Stimulated activated CD4-positive, alpha-beta T cell treated with anti-CD3 and anti-CD28 coated beads, Interleukin-4, amount 100 ng/mL, for 4 hours (primary cell): ENCODE measurements at places on chromosomes 4 and X.

DNA sequence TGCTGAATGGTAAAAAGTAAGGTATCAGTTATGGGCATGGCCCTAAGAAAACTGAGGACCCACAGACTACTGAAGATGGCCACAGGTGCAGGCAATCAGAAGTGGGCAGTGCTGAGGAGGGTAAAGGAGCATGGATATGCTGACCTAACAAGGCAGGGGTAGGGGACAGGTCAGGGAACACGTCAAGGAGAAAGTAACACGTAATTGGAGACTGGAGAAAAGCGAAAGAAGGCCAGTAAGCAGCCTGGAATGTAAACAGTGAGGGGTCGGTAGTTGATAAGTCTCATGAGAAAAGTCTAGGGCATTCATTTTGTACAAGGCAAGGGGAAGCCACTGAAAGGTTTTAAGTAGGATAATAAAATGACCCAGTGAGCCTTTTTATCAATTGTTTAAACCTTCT lies 153.3 kb downstream of the PRDM5 start:
- DNase-seq, result no peak

GRCh38 chr4:73844345-73844744 lies 7.9 kb downstream of the CXCL6 start:
- no peak for DNase-seq

DNA sequence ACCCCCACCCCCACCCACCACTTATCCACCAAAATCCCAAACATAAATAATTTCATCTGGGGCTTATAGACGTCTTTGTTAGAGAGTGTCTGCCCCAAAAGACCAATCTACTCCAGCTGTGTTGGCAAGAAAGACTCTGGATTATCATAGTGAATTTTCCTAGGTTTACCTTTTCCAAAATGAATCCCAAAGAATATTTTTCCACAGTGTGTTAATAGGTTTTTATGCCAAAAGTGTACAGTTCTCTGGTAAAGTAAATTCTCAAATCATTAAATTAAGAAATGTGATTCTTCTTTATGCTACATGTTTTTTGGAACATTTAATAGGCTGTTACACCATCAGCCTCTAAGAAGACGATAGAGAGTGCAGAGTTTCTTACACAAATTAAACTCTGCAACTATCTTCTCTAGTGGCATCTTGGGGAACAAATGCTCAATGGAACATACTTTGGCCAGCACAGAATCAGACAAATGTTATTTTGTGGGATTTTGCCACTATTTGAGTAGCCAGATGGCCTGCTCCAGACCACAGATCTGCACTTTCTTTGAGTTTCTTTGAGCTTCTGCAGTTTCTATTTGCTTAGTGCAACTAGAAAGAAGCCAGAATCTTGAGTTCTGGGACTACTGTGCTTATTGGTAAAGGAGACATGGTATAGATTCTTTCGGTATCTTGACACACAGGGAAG lies 206.0 kb downstream of the KIT start:
- DNase-seq, result no peak

DNA sequence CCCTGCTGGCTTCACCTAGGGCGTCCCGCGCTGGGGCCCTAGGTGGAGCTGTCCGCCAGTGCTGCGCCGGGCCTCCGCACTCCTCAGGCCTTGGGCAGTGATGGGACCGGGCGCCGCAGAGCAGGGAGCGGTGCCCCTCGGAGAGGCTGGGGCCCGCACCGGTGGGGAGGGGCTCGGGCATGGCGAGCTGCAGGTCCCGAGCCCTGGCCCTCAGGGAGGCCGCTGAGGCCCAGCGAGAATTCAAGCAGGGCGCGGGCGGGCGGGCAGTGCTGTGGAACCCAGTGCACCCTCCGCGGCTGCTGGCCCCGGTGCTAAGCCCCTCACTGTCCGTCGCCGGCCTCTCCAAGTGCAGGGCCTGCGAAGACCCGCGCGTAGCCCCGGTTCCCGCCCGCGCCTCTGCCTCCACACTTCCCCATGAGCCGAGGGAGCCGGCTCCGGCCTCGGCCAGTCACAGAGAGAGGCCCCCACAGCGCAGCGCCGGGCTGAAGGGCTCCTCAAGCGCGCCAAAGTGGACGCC lies 565.1 kb upstream of the NDST4 start:
- no peak for DNase-seq

- no peak for DNase-seq
These were observed 432 bp downstream of the TMEM175 start for GRCh38 chr4:932713-933070.

DNA sequence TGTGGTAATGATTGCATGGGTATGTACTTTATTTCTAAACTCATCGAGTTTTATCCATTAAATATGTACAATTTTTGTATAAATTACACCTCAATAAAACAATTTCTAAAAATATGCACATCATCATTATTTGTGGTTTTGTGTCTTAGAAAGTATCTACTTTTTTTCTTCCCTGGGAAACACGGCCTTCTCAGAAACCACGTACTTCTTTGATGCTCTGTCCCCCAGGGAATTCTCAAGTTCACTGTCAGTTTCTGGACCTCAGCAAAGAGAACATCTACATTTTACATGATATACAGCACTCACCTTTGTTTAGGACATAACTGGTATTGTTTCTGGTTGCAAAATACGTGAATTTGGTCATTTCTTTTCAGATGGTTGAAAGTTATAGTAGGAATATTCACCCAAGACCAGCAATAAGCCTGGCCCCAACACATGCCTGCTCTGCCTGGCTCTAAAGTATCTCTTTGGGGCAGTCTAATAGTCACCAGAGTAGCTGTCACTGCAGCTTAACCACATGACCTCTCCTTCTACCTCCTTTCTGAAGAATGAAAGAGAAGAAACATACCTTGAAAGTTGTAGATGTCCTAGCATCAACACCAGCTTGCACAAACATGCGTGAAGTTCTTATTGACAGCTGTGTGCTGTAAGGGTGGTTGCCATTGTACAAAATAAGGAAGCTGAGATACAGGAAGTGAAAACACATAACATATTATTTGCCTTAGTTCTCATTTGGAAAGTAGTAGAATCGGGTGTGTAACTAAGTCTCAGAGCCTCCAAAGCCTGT lies 48.4 kb upstream of the SPANXN4 start:
- DNase-seq, result no peak

- DNase-seq, result no peak
These were observed 71.0 kb upstream of the OTUD4 start for GRCh38 chr4:145251391-145251790.

- DNase-seq, result no peak
These were observed 376.9 kb downstream of the CXXC4 start for GRCh38 chr4:104117776-104118175.

- DNase-seq, result no peak
These were observed 28.5 kb downstream of the ADGRA3 start for GRCh38 chr4:22487328-22487727.

GRCh38 chr4:87961993-87962392 lies 13.5 kb upstream of the SPP1 start:
- no peak for DNase-seq

- DNase-seq, result no peak
These were observed 17.1 kb downstream of the SPON2 start for GRCh38 chr4:1155314-1155713.

DNA sequence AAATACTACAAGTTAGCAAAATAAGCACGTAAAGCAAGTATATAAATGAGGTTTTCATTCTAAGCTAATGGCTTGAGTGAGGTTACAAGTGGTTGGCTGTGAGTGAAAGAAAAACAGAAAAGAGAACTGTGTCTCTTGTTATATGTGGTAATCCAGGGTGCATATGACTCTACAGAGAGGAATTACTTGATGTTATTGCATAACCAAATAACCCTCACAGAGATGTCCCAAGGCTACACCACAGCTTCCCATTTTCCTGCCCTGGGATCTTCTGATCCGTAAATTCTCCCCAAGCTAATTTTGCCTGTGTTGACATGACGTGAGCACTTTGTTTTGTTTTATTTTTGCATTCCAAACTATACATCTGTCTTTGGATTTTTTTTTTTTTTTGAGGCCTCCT lies 470.0 kb upstream of the INTU start:
- no peak for DNase-seq

DNA sequence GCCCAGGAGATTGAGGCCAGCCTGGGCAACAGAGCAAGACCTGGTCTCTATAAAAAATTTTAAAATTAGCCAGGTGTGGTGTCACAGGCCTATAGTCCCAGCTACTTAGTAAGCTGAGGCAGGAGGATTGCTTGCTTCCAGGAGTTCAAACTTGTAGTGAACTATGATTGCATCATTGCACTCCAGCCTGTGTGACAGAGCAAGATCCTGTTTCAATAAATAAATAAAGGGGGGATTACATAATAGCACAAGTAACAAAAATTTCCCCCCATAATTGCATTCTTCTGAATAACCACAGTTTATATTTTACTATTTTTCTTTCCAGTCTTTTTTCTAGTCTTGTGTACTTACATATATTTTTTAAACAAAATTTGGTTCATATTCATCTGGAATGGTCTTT lies 135.6 kb downstream of the CHIC2 start:
- DNase-seq, result no peak

- no peak for DNase-seq
These were observed 67.0 kb downstream of the SORBS2 start for GRCh38 chr4:185744946-185745345.

DNA sequence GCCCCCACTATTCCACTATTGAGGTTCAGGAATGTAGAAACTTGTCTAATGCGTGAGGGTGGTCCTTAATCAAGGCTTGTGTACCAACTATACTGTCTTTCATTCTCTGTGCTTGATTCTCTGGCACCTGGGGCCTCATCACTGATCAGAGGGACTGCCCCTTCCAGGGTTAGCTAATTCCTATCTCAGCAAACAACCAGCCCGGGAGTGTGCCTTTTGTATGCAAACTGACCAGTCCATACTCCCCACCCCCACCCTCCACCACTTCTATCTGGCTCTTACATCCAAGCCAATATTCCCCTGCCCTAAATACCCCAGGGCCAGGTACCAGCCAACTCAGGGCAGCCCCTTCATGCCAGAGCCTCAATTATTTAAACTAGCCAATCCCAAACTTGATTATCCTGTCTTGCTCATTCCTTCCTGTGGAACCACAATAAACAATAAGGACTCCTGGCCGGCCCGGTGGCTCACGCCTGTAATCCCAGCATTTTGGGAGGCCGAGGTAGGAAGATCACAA lies 59.3 kb downstream of the FTHL17 start:
- DNase-seq, result no peak

DNA sequence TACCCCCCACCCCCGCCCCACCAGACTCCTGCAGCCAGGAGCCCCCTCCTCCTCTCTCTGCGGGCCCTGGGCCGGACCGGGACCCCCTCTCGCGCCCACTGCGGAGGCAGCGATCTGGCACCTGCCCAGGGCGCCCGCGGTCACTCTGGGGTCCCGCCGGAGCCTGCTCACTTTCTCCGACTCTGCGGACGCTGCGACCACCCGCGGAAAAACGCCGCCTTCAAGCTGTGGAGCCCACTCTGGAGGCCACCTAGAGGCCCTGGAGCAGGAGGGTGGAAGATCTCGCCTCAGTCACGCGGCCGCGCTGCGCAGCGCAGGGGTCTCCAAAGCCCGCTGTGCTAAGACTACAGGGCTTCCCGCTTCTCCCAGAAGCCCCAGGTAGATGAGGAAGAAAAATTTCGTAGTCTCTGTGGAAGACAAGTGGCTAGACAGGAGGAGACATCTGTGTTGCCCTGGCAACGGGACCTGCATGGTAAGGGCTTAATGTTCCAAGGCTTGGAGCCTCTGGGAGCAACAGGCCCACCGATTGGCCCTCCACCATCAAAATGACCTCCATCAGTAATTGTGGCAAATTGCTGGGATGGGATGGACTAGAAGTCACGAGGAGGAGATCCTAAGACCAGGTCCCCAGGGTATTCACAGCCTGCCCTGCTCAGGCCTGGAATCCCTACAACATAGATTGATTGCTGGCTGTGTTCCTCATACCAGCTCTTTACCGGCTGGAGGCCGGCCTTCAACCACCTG lies at the start of gene PNMA6F:
Gene PNMA6F, minus strand, starts transcription at position 387 of the 744 bp plus-strand sequence. CDS start 1,093 bp downstream, outside the sequence.
- no peak for DNase-seq

DNA sequence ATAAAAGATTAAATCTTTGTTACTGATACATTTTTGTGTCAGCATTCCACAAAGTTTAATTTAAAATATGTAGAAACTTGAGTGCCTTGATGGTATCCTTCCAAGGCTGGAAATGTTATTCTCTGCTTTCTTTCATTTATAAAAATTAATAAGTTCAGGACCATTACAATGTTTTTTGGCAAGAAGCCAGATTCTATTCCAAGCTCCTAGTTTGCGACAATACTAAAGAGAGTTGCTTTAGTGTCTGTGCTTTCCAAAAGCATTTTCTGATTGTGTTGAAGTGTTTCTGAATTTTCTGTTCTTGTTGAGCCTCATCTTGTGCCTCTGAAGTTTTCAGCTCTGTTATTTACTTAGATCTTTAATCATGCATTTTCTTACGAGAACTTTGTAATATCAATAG lies 516.2 kb downstream of the KCTD8 start:
- no peak for DNase-seq

- no peak for DNase-seq
These were observed 83.3 kb downstream of the VEGFC start for GRCh38 chr4:176709417-176709816.

- no peak for DNase-seq
These were observed 222.6 kb upstream of the PCDH18 start for GRCh38 chr4:137754652-137755471.

GRCh38 chrX:23756165-23756564 lies 13.1 kb upstream of the ACOT9 start:
- peak; percentile 21 for DNase-seq

GRCh38 chrX:40661489-40661888 lies 14.1 kb upstream of the CXorf38 start:
- DNase-seq, result no peak

DNA sequence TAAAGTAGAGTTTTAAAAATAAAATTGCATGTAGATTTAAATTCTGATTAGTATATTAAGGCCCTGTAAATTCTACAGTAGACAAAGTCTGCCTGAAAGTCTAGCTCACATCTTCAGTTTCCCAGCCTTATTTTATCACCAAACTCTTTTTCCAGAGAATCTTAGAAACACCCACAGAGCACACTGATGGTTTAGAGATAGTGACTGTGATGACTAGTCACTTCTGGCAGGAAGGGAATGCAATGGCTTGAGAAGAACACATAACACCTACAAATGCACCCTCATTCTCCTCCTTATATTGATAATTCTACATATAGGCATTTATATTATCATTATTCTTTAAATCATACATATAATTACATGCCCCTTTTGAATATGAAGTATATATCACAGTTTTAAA lies 232.9 kb downstream of the ARAP2 start:
- no peak for DNase-seq

GRCh38 chr4:154231806-154232478 lies 259.7 kb downstream of the DCHS2 start:
- no peak for DNase-seq

GRCh38 chrX:1027133-1027532 lies 185.3 kb downstream of the CRLF2 start:
- DNase-seq, result no peak

GRCh38 chr4:115851918-115852766 lies 738.7 kb upstream of the NDST4 start:
- DNase-seq, result no peak
